ENCODE measurements at places on chromosomes 11 and 22. TPM values are rescaled to one million over a fixed set of nuclear protein-coding genes. Genes with fewer than 3 reads are reported as not detected.

DNA sequence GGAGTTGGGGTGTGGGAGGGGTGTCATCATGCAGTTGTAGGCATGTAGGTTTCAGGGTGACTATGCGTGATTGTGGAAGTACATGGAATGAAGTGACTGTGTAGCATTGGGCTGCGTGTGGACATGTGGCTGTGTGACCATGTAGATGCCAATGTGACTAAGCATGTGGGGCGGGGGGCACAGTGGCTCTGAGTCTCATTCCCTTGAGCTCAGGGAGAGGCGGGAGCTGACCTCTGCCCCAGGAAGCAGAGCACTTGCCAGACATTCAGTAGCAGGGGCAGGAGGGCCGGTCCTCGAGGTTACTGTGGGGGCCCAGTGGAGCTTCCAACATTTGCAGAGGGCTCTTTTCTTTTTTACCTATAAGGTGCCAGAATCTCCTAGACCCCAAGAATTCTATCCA lies 440 bp upstream of the KLHL35 start:
- DNase-seq = no peak

- DNase-seq = peak; percentile 78
Measured at GRCh38 chr22:35684270-35684700, 33.4 kb upstream of the APOL5 start.

GRCh38 chr11:66081505-66081904 lies 11.4 kb downstream of the PACS1 start:
- DNase-seq = peak; percentile 29

- DNase-seq = no peak
Measured at GRCh38 chr11:131942878-131943277, 572.5 kb downstream of the NTM start.

GRCh38 chr22:27132400-27132799 lies 475.0 kb downstream of the MIAT start:
- DNase-seq = no peak

Gene SOX6
- polyA plus RNA-seq = 0.37 TPM

Gene FAM227A
- polyA plus RNA-seq = 0.65 TPM

Gene OR52A1
- polyA plus RNA-seq = not detected

Data from GM23248 (cell line).